NCI-H2107 (cell line): ENCODE measurements at places on chromosomes 16 and 17.
A peak's percentile ranks its signal among the peaks of the same experiment; 100 is the strongest.

DNA sequence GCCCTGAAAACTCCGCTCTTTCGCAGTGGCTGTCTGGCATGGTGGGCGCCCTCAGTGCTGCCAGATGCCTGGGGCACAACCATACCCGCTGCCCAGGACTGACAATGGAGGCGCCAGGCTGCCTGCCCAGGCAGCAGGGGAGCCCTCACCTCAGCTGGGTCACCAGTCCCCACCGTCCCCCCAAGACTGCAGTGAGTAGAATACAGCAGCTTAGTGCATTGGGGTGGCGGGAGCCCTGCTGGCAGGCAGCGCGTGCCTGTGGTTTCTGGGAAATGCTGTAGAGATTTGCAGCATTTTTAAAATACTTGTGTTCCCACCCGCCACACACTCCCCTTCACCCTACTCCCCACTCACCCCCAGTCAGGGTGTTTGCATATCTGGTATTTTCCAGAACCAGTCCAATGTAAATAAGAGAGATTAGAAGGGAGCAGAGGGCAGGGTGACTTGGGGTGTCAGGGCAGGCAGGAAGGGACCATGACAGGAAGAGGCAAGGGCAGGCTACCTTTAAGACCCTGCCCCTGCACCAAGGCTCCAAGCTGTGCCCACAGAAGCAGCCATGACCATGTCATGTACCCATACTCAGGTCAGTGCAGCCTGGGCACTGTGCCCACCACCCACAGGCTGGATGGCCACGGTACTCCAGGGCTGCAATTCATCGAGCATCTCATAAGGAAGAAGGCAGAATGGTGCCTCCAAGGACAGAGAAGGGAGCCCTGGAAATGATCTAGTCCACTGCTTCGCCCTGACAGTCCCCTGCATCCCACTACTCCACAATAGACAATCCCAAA lies 21.5 kb downstream of the MYO18A start:
- DNase-seq = no peak

GRCh38 chr16:30901201-30902028 lies 5.0 kb downstream of the CTF1 start:
- no peak for DNase-seq

DNA sequence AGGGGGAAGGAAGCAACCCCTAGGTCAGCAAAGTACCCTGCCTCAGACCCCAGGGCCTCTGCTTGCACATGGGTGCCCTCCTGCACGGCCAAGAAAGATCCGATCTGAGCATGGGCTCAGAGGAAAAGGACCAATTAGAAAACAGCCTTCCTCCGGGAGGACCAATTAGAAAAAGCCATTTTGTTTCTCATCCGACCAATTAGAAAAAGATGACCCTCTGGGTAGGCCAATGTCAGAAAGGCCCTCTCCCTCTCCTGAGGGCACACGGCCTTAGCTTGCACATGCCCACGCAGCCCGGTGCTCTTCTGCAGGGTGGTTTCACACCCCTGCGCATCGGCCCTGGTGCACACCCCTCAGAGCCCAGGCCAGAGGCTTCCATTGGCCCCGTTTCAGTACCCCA lies 5.1 kb upstream of the CISD3 start:
- no peak for DNase-seq

GRCh38 chr17:5352681-5353289 lies 66.7 kb downstream of the NUP88 start:
- no peak for DNase-seq

DNA sequence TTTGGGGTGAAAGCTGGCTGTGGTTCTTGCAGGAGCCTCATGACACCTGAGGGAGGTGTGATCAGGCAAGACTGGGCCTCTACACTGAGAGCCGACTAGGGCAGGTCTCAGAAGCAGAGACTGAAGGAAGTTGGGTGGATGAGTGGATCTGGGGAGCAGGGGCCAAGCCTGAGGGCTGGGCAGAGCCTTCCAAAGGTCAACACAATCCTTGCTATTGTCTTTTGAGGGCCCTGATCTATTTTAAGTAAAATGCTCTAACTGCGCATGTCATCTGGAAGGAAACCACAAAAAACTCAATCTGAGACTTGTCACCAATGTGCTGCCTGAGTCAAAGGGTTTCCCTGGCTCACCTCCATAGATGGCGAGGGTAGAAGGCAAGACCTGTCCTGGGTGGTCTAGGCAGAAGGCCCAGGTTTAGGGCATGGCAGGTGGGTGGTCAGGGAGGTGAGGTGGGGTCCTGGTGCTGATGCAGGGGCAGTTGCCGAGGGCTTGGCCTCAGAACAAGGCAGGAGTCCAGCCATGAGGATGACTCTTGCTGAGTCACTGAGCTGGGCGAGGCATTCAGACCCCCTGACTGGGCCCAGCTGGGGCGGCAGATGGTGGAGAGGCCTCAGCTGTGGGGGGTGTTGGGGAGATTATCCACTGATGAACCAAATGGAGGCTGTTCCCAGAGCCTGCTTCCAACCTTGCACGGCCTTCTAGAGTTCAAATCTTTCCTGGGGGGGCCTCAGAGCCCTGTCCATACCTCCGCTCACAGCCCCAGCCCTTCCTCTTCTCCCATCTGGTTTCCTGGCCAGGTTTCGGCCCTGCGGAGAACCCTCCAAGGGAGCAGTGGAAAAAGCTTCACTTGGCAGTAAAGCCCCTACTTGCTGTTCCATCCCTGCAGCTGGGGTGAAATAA lies 5.1 kb downstream of the MVP start:
- DNase-seq = no peak

- DNase-seq = no peak
These were observed 13.8 kb downstream of the MSLN start for GRCh38 chr16:774086-775001.

DNA sequence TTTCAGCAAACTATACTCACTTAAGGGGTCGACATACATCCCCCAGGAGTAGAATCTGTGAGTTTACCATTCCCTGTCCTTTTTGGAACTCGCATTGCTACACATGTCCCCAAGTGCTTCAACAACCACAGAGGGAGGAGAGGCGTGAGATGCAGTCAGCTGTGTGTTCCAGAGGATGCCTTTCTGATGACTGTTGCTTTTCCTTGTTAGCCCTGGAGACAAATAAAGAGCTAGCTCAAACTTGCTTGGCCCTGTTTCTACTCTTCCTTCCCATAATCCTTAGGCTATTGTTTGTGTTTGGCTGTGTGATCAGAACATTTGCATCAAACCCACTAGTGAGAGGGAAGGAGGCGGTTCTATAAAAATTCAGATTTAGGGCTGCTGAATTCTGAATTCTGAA lies 264.0 kb downstream of the ENGASE start:
- no peak for DNase-seq

DNA sequence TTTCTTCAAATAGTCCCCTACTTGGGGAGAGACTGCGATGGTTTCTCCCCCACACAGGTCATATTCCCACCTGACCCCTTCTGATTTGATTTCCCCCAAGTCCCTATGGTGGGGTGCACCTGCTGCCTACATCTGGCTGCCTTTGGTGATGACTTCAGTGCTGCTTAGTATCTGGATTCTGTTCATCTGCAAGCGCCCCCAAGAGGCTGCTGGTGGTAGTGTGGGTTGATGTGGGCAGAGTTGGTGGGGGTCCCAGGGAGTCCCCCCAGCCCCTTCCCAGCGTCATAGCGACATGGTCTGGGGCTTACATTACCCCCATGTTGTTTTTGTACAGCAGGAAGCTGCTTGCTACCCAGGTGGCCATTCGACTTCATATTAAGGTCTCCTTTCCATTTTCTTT lies 99.2 kb downstream of the NTN1 start:
- no peak for DNase-seq

DNA sequence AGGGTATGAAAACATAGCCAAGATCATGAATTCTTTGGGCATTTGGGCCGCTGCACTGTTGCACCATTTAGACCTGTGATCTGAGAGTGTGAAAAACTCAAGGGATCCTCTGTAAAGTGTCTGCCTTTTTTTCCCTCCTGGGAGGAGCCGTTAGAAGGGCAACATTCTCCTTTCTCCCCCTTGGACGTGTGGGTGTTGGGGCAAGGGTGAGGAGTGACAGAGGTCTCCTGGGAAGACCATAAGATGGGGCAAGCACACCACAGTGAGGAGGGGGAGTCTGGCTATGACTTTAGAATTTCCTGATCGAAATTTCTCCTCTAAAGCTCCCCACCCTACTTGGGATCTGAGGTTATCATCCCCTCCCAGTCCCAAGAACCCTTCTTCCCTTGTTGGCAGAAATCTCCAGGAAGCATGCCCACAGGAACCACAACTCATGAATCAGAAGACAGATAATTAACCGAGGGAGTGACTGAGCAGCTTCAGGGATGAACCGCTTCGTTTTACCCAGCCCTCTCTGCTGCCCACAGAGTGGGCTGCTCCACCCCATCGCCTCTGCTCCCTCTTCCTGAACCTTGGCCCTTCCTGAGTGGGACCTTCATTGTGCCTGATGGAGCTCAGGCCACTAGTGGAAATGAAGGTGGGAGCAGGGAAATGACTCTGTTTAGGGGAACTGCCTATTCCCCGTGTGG lies 4.2 kb downstream of the ITGB3 start:
- DNase-seq = no peak

- DNase-seq = no peak
These were observed 639.3 kb downstream of the KCNJ2 start for GRCh38 chr17:70808596-70808995.

GRCh38 chr17:75380315-75380714 lies 25.2 kb downstream of the GRB2 start:
- DNase-seq = no peak

- DNase-seq = no peak
These were observed 30.5 kb upstream of the IRF8 start for GRCh38 chr16:85868495-85868894.

DNA sequence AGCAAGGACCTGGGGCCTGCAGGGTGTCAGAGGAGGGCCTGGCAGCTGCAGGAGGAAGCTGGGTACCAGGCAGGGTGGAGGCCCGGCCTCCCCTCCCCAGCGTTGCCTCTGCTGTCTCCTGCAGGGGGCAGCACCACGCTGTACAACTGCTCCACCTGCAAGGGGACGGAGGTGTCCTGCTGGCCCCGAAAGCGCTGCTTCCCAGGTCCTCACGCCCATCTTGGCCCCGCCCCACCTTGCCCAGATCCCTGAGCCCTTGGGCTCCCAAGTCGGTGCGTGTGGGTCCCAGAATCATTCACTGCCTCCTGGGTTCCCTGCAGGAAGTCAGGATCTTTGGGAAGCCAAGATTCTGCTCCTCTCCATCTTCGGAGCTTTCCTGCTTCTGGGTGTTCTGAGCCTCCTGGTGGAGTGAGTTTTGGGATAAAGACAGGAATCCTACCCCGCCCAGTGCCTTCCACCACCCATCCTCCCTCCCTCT lies 1.2 kb downstream of the TMEM95 start:
- peak; percentile 31 for DNase-seq

DNA sequence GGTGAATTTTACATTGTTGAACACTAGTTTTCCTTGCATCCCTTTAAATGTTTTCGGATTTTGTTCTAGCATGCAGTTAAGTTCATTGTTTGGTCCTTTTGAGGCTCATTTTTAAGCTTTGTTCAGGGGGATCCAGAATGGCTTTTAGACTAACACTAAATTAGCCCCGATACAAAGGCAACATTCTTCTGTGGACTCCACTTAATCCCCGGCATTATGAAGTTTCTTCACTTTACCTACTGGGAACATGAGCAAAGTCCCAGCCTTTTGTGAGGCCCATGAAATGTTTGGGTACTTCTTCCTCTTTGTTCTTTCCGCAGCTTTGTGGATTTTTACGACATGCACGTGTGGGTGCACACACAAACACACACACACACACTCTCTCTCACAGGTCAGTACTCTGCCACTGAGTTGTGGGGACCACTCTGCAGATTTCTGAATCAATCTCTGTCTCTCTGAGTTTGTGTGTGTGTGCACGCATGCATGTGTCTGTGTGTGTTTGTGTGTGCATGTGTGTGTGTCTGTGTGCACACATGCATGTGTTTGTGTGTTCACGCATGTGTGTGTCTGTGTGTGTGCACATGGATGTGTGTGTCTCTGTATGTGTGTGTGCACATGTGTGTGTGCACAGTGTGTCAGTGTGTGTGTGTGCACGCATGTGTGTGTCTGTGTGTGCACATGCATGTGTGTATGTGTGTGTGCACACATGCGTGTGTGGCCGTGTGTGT lies 240.4 kb upstream of the TNRC6C start:
- no peak for DNase-seq

DNA sequence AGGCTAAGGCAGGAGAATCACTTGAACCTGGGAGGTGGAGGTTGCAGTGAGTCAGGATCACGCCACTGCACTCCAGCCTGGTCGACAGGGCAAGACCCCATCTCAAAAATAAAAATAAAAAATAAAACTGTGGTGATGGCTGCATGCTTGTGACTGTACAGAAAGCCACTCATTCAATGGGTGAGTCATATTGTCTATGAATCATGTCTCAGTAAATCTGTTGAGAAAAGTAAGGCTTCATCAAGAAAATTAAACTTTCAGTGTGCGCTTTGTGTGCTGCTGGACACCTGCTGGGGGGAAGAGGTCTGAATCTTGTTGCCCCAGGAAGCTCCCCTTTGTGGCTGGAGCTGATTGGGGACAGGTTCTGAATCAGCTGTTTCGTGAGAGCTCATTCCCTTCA lies 11.3 kb downstream of the NUBP1 start:
- DNase-seq = no peak

GRCh38 chr16:28538733-28539596 lies at the start of gene NUPR1:
NUPR1 (minus strand) TSS chr16:28538974; CDS start chr16:28538907, 67 bp downstream.
- DNase-seq = no peak

GRCh38 chr16:72202014-72202413 lies 30.1 kb upstream of the PMFBP1 start:
- no peak for DNase-seq

GRCh38 chr17:70017112-70017511 lies 57.9 kb upstream of the KCNJ16 start:
- DNase-seq = peak; percentile 41

DNA sequence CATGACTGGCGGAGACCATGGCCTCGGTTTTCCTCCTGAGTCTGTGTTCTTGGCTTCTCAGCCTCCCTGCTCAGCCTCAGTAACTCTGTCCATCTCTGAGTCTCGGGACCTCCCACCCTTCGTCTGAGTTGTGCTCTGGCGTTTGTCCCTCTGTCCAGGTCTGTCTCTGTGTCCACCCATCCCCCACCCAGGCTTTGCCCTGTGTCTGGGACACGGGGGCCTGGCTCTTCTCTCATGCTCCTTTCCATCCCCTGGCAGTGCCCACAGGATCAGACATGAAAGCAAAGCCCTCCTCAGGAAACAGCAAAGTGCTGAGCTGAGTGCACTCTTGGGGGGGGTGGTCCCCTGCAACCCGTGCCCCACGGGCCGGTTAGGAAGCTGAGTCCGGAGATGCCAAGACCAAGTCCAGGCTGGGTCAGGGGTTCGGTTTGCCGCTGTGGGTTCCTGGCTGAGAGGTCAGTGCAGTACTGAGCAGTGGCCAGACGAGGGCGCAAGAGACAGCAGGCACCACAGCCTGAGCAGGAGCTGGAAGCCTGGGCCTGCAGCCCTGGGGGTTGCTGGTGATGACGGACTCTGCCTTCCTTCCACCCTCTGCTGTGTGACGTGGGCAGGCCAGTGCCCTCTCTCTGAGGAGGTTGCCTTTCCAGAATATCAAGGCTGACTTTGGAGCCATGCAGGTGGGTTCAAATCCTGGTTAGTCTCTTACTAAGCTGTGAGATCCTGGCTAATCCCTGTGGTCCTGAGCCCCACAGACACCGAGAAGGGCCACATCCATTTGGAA lies 2.5 kb downstream of the P2RX1 start:
- DNase-seq = no peak

DNA sequence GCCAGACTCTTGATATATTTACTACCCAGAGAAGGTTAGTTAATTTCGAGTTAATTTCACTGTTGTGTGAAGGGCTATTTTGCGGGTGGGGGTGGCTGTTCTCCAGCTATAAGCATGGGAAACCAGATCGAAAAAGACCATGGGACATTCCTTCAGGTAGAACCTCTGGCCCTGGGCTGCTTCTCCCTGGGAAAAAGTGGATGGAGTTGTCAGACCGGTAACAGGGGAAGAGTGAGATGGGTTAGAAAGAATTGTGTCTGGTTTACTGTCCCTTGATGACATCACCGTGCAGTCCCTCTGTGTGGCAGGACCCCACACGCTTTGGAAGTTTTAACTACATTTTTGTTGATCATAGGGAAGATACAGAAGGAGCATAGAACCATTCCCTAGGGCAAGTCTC lies 296.3 kb downstream of the RBFOX1 start:
- DNase-seq = no peak
